NB4 (cell line): ENCODE measurements at places on chromosomes 2 and 18.

DNA sequence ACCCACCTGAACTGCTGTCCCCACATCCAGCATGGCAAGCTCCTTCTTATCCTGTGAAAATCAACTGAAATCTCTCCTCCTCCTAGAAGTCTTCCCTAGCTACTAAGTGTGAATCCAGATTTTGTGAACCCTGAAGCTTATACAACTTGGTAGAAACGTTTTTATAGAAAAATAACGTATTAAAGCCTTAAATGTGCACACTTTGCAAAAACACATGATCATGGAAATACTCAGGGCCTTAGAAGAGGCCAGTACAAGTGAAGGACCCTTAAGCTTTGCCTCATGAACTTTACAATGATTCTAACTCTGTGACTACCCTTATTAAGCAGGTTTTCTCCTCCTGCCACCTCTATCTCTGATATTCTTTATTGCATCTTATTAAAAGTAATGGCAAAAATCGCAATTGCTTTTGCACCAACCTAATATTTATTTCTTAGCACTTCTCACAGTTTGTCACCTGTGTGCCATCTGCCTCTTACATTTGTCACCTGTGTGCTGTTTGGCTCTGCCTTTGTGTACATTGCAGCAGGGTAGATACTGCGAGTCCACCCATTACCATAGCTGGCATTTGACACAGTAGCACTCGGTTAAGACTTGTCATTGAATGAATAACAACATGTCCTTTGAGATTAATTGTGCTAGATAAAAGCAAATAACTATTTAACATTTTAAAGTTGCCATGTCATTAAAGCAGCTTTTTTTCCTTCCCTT, 42.2 kb downstream of the FRZB start:
- no peak for DNase-seq

DNA sequence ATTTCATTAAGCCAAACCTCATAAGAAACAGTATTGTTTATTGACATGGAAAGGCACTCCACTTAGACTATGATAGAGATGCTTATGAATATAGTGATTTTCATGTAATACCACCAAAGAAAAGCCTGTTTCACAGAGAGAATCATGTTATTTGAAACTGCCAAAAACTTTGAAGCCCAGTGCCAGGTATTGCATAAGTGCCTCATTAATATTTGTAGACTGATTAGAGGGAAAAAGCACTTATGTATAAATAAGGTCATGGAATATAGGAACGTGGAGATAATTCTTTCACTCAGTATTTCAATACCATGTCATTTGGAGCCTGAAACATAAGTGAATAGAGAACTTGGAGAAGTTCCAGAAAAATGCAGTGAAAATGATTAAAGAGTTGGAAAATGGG, 162.6 kb upstream of the CRIM1 start:
- no peak for DNase-seq

- DNase-seq = no peak
Measured at GRCh38 chr18:3397031-3397750, 52.8 kb upstream of the TGIF1 start.

GRCh38 chr2:17589406-17590035, 49.0 kb downstream of the VSNL1 start:
- no peak for DNase-seq

GRCh38 chr2:9484533-9484932, 10.2 kb downstream of the IAH1 start:
- DNase-seq = no peak

DNA sequence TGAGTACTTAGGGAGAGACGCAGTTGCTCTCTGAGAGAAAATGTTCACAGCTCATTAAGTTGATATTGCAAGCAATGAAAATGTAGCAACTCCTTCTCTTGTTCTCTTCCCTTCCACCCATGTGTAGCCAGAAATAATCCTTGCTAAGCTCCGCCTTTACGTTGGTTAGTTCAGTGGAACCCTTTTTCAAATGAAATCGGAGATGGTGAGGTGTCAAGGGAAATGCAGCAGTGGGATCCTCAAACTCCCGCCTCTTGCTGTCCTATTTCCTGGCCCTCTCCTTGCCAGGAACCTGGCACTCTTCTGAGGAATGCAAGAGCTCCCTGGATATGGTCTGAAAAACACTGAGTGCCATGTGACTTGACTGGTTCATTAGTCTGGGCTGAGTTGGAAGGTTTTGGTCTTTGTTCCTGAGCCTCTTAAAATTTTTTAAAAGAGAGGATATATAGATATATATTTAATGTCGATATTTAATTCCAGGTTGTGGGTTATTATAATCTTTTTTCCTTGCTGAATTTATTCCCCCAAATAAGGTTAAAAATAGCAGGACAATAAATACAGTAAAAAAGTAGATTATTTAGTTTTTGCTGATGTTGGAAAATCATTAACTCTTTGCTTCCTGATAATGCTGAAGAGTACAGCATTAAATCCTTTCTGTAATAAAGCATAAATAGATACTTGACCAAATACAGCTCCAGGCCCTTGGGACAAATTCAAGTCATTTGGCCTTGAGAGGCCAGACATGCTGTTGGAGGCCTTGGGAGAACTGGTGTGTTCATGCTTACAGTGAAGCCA, 116.2 kb downstream of the EML6 start:
- DNase-seq = no peak

DNA sequence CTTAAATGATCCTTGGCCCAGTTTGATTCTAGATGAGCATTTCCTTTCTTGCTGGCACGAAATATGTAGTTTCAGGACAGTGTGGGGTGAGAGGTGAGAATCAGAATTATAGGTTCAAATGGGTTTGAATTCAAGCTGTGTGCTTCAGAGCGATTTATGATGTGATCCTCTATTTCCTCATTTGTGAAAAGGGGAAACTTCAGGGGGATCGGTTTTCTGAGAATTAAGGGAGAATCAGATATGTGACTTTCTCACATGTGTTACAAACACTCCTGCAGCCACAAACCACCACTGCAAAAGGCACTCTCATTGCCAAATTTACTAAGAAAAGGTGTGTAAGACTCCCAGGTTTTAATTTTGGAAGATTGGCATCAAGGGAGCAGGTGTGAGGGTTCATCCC, 24.4 kb downstream of the HK2 start:
- DNase-seq = no peak

DNA sequence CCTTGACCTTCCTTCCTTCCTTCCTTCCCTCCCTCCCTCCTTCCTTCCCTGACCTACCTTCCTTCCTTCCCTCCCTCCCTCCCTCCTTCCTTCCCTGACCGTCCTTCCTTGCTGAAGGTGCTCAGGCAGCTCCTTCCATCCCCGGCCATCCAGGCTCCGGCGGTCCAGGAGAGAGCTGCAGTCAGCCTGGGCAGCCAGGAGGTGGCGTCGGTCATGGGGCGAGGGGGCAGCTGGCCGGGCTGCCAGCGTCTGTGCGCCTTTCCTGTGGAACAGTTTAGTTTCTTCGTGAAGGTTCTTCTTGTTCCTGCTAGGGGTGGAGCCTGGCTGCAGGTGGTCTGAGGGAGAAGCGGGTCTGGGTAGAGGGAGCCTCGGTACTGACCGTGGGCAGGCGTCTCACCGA, 15.7 kb downstream of the GPR35 start:
- peak; percentile 52 for DNase-seq

DNA sequence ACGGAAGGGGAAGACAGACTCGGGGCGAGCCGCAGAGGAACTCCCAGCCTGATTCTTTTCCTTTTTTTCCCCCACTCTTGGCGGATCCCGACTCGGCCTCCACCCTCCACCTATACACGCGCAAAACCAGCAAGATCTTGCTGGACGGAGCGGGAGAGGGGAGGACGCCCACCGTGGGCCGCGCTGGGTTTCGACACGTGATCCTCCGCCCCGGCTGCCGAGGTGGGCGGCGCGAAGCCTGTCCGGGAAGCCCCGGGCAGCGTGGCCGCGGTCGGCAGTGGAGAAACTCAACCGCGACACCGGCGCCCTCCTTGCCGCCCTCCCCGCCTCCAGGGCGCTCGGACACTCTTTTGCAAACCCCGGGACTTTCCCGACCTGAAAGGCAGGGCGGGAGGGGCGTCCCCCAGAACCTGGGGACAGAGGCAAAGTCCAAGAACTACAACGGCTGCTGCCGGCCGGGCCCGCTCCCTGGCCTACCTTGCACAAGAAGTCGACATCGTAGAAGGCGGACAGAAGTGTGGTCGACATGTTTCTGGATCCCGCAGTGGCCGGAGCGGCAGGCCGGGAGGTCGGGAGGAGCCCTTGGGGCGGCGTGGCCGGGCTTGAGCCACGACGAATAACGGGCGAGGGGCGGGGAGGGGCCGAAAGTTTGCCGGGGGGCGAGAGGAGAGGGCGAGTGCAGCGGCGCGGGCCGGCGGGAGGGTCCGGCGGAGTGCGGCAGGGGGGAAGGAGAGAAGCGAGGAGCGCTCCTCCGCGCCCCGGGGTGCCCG, 433 bp downstream of the ZFP36L2 start:
- peak; percentile 82 for DNase-seq

GRCh38 chr2:129377078-129377469, 602.4 kb upstream of the RAB6C start:
- DNase-seq = no peak

GRCh38 chr18:51559902-51560287, 362.4 kb upstream of the MEX3C start:
- DNase-seq = no peak

DNA sequence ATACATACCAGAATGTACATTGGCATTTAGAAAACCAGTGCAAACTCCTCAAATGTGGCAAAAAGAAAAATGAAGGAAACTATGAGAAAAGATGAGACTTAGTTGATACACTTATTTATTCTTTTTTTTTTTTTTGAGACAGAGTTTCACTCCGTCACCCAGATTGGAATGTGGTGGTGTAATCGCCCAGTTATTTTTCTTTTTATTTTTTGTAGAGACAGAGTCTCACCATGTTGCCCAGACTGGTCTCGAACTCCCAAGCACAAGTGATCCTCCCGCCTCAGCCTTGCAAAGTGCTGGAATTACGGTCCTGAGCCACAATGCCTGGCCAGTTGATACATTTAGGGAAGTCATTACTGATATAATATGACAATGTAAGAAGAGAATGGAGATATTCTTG, 274.2 kb upstream of the LRATD1 start:
- no peak for DNase-seq

GRCh38 chr2:191086706-191087105, 64.1 kb downstream of the STAT4 start:
- DNase-seq = no peak

DNA sequence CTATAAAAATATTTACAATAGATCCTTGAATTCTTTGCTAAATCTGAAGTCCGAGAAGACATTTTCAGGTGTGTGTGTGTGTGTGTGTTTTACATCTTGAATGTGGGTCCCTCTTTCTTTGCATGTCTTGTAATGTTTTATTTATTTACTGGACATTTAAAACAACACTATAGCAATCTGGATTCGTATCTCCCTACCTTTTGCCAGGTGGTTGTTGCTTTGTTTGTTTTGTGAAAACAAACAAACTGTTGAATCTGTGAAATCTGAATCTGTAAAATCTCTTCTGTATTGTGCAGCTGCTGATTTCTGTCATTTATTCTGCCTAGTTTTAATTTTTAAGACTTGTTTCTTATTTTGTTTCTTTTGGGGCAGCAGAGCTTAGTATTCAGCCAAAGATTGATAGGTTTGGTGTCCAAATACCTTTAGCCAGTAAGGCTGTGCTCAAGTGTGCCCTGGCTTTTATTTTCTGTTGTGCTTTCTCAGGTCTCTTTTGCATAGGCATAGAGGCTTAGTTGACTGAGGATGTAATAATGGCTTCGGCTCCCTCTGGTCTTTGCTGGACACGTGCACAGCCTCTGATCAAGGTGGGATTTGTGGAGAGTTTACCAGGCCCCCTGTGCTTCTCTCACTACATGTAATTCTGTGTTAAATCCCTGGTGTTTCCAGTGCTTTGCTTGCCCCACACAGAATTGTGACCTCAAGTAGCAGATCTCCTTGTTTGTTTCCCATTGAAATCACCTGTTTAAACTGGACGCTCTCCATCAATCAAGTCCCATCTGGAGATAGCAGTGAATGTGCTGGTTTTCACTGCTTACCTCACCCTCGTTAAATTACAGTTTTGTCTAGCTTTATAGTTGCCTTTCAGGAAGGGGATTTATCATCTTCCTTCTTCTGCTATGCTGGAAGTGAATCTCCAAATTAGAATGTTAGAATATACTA, 71.1 kb downstream of the BIRC6 start:
- DNase-seq = no peak

- DNase-seq = no peak
Measured at GRCh38 chr2:71615767-71616730, 162.7 kb downstream of the DYSF start.

GRCh38 chr2:45167920-45168629, 158.8 kb upstream of the SIX2 start:
- DNase-seq = no peak

GRCh38 chr2:238024986-238025385, 35.8 kb upstream of the SCLY start:
- DNase-seq = no peak

- DNase-seq = no peak
Measured at GRCh38 chr2:176544991-176545956, 276.0 kb downstream of the MTX2 start.

DNA sequence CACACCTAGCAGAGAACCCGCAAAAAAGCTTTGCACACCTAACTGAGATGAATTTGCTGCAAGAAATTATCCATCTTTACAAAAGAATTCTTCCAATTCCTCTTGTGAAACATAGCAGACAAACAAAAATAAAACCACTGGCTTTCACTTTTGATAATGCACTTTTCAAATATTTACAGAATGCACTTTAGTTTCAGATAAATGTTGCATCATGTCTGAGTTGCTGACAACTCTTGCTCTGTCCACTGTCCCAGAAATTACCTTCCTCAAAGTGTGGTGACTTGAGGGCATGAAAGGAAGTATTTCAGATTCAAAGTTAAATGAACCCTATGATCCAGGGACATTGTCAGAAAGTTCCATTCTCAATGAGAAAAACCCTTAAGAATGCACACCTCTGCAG, 256.2 kb upstream of the PARD3B start:
- no peak for DNase-seq

DNA sequence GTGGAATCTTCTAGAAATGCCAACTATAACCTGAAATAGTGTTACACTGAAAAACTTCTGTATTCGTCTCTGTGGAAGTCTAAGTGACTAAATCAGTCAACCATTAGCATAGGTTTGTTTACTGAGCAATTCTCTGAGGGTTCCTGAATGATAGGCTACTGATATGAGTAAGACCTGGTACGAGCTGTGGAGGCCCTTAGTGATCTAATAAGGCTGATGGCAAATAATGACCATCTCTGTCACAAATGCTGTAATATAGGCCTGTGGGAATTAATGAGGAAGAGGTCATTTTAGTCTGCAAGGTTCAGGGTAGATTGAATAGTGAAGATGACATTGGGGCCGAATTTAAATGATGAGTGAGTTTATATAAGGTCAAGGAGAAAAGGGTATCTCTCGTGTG, 82.5 kb downstream of the MGAT5 start:
- no peak for DNase-seq

DNA sequence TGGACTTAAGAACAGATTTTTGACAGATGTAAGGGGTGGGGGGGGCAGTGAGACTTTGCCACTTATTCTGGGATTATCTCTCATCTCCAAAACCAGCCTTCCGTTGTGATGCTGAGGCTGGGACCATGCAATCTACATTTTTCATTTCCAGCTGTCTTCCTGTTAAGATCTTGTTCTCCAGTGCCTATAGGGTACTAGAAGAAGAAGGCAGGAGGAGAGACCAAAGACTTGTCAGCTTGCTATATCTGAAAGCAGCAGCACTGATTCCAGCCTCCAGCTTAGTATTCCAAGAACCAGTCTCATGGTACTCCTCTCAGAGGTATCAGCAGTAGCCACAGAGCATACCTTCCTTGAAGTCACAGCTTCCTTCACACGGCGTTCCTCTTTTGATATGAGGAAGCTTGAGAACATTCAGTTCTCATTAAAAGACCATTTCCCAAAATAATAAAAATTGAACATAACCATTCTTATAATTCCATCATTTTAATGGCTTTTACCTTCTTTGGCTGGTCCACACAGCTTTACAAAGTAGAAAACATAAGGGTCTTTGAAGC, 49.8 kb downstream of the USP34 start:
- no peak for DNase-seq

GRCh38 chr18:58128381-58129374, 84.7 kb downstream of the NEDD4L start:
- DNase-seq = no peak
